Upper lobe of right lung (tissue), 1 donor: ENCODE measurements at places on chromosomes 16 and 17.
A peak's percentile ranks its signal among the peaks of the same experiment; 100 is the strongest.

DNA sequence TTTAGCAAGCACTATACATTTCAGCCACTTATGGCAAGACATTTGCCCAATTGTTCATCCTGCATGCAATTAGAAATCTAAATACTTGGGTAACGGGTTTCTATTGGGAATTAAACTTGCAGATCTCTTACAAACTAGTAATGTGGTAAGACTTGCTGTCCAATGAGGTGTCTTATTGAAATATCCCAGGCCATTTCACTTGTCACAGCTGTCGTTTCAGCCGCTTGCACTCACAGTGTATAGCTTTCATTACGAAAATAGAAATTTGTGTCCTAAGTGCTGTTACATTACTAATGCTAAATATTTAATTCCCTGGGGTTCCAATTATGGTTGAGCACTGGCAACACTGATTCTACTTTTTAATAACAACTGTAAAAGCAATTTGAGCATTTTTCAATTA is 40.3 kb upstream of the IRX5 start:
- no peak for DNase-seq
- H3K4me1 ChIP-seq = no peaks in the 10 kb centered on the region
- no peak overlapping the region for H3K27ac ChIP-seq
- no peaks in the 10 kb centered on the region for H3K27me3 ChIP-seq

DNA sequence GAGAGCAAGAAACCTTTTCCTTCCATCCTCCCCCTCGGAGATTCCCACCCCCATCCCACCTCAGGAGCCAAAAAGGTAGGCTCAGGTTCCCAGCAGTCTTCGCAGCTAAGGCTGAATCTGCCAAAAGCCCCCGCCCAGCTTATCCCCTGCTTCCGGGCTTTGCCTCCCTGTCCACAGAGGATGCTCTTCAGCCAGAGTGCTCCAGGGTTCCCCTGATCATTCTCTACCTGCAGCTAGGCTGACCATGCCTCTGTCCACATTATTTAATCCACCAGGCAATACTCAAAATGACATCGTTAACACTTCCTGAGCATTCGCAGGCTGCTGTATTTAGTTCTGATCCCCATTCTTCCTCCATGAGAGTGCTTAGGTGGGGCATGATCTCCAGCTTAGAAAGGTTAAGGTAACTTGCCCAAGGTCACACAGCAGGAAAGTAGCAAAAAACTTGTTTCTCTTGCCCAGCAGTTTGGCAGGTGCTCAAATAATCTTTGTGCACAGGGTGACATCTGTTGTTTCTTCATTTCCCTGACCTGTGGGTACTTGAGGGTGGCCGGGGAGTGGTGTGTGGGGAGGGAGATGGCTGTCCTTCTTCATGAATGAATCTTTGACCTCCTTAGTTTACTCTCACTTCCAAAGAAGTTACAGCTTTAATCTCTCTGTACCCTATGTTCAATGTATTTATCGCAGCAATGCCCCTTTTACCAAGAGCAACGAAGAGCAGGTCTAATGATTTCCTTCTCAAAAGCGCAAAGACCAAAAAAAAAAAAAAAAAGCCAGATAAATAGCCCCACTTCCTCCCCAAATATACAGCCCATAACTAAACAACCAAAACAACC is 848 bp upstream of the TBKBP1 start:
- peaks cover 20% of the 10 kb centered on the region for H3K4me1 ChIP-seq
- no peaks in the 10 kb centered on the region for H3K27me3 ChIP-seq
- H3K27ac ChIP-seq = peak overlapping the region; percentile 86

GRCh38 chr16:85264752-85265151 is 152.5 kb upstream of the CIBAR2 start:
- no peak overlapping the region for H3K27ac ChIP-seq
- H3K4me1 ChIP-seq = no peaks in the 10 kb centered on the region
- H3K4me3 ChIP-seq = no peak overlapping the region
- no peak for DNase-seq
- no peaks in the 10 kb centered on the region for H3K36me3 ChIP-seq
- no peaks in the 10 kb centered on the region for H3K27me3 ChIP-seq

DNA sequence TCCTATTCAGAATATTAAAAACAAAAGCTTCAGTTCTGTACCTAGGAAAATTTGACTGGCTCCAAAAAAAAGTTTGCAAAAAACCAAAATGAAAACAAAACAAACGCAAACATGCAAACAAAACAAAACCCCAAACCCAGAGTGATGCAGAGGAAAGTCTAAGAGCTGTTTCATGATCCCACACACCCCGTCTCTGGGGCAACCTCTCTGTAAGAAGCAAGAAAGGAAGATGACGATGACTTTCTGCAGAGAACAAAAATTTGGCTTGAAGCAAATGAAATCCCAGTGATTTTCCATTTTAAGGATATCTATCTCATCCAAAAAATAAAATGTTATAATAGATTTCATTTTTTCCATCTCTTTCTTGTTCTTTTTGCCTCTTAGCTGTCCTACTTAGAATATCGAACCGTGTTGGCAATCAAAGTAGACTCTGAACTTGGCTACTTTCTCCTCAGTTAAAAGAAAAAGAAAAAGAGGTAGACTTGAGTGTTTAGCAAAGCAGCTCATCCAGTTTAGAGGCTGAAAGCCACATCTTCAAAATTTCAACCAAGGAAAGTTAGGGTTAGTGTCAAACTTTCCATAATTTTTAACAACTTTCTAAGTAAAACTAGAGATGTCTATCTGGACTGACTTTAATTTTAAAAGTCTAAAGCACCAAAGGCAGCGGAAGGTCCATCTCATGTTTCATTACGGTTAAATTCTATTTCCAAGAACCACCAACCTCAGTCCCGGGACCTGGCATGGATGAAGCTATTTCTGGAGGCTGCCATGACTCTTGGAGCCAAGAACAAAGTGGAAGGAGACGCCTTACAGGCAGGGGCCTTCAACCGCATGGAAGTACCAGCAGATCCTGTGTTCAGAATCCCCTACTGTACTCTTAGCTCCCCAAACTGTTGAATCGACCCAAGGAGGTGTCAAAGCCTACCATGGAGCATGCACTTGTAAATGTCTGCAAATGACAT is 180.8 kb downstream of the XYLT1 start:
- H3K4me1 ChIP-seq = no peaks in the 10 kb centered on the region
- H3K27me3 ChIP-seq = no peaks in the 10 kb centered on the region
- H3K36me3 ChIP-seq = no peaks in the 10 kb centered on the region
- no peak overlapping the region for H3K27ac ChIP-seq

GRCh38 chr16:15897834-15898254 is 9.4 kb upstream of the CEP20 start:
- no peaks in the 10 kb centered on the region for H3K4me1 ChIP-seq
- H3K27ac ChIP-seq = no peak overlapping the region
- H3K4me3 ChIP-seq = no peak overlapping the region
- no peak for DNase-seq
- H3K36me3 ChIP-seq = no peaks in the 10 kb centered on the region
- H3K27me3 ChIP-seq = no peaks in the 10 kb centered on the region

DNA sequence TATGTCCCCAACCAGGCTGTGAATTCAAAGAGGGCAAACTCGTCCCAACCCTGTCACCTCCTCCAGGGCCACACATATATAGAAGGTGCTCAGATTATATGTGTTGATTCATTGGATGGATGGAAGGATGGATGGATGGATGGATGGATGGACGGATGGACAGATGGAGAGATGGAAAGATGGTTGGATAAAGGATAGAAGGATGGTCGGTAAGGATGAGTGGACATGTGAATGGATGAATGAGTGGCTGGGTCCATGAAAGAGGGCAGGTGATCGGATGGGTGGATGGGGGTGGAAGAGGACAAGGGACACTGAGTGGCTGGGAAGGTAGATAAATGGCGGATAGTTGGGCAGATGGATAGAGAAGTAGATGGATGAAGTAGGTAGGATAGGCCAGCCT is 30.1 kb downstream of the TRPV3 start:
- H3K27me3 ChIP-seq = no peaks in the 10 kb centered on the region
- no peaks in the 10 kb centered on the region for H3K36me3 ChIP-seq
- no peak overlapping the region for H3K4me3 ChIP-seq
- no peaks in the 10 kb centered on the region for H3K4me1 ChIP-seq
- no peak for DNase-seq

DNA sequence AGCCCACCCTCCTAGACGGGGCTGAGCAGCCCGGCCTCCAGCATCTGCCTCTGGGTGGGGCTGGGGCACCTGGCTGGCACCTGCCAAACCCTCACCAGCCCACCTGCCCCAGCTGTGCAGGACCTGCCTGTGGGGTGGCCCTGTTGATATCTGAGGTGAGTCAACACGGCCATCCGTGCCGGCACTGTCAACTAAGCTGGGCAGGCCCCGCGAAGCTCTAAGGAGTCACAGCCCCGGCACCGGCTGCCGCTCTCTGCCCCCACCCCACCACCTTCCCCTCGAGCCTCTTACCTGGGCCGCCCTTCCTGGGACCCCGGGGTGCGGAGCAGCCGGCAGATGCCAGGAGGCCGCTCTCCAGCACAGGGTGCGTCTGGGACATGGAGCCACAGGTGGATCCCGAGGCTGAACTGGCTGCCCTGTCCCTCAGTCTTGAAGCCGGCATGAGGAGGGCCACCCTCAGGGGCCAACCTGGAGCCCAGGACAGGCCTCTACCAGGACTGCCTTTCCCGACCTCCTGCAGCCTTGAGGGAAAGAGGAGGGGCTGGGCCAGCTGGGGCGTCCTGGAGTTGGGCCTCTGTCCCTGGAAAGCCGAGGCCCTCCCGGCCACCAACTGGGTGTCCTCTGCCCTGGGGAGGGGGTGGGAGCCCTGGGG is 515 bp downstream of the CBFA2T3 start:
- H3K4me1 ChIP-seq = peaks cover 23% of the 10 kb centered on the region
- H3K4me3 ChIP-seq = peak overlapping the region; percentile 37
- H3K36me3 ChIP-seq = no peaks in the 10 kb centered on the region
- H3K27ac ChIP-seq = peak overlapping the region; percentile 36
- DNase-seq = no peak
- H3K27me3 ChIP-seq = peaks cover 17% of the 10 kb centered on the region

DNA sequence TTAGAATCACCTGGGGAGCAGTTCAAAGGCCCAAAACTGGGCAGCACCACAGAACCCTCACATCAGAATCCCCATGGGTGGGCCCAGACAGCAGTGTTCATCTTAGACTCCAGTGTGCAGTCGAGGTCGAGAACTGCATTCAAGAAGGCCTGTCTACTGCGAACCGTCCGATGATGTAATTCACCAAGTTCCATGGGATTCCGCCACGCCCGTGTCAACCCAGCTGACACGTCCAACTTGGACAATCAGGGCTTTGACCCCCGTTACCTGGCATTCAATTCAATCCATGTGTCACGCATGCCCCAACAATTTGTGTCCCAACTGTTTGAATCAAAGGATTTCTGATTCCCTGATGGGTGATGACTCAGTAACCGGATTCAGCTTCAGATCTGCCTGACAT is 9.2 kb downstream of the HSBP1 start:
- H3K4me1 ChIP-seq = no peaks in the 10 kb centered on the region
- H3K4me3 ChIP-seq = no peak overlapping the region
- H3K36me3 ChIP-seq = peaks cover 14% of the 10 kb centered on the region

DNA sequence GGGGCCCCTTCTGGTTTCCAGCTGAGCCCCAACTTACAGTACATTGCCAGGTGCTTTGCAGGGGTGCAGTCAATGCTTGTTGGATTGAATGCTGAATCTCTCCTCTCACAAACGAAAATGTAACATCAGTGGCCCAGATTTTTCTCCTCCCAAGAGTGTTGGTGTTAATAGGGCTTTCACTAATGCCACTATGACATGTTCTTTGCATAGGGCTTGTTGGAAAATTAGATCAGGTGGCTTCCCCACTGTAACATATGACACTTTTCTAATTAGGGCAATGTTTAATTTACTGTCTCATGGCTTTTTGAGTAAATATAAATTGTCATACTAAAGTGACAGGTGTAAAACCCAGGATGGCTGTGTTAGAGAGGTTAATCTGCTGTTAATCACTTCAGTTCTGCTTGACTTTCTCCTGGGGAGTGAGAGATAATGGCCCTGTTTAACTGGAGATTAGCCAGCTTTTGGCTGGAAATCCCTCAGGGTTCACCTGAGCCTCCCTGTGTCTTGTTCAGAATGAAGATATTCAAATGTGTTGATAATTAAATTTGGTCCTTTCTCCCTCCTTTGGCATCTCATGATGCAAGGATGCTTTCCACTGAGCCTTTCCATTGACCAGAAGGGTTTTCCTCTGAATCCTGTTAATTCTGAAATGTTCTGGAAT is 502.3 kb downstream of the RBFOX1 start:
- H3K4me3 ChIP-seq = no peak overlapping the region
- H3K27me3 ChIP-seq = no peaks in the 10 kb centered on the region
- no peaks in the 10 kb centered on the region for H3K4me1 ChIP-seq
- no peak overlapping the region for H3K27ac ChIP-seq

GRCh38 chr17:74491626-74492025 is 25.2 kb downstream of the CD300A start:
- no peaks in the 10 kb centered on the region for H3K4me1 ChIP-seq
- H3K4me3 ChIP-seq = no peak overlapping the region
- peak; percentile 12 for DNase-seq
- H3K27ac ChIP-seq = no peak overlapping the region
- H3K36me3 ChIP-seq = no peaks in the 10 kb centered on the region
- peaks cover 4% of the 10 kb centered on the region for H3K27me3 ChIP-seq

- DNase-seq = no peak
- no peak overlapping the region for H3K4me3 ChIP-seq
- H3K27me3 ChIP-seq = peaks cover 46% of the 10 kb centered on the region
- no peaks in the 10 kb centered on the region for H3K36me3 ChIP-seq
These were observed 2.9 kb upstream of the CACNG3 start for GRCh38 chr16:24253192-24253591.

GRCh38 chr16:74046524-74046923 is 250.1 kb upstream of the PSMD7 start:
- H3K27ac ChIP-seq = no peak overlapping the region
- H3K4me3 ChIP-seq = no peak overlapping the region
- H3K36me3 ChIP-seq = no peaks in the 10 kb centered on the region
- DNase-seq = no peak

DNA sequence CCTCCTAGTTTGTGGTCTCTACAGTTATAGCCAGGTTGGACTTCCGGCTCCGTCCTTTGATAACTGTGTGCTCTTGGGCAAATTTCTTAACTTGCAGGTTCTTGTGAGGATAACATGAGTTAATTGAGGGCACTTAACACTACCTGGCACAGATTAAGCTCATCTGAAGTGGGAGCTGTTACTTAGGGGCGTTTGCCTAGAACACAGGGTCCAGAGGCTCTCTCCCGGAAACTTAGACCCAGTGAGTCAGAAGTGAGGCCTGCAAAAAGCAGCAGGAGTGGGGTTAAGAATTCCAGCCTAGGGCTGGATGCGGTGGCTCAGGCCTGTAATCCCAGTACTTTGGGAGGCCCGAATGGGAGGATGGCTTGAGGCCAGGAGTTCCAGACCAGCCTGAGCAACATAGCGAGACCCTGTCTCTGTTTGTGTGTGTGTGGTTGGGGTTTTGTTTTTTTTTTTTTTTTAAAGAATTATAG is 1.4 kb downstream of the MVP start:
- no peaks in the 10 kb centered on the region for H3K27me3 ChIP-seq
- DNase-seq = no peak
- peak overlapping the region; percentile 84 for H3K4me3 ChIP-seq
- H3K27ac ChIP-seq = peak overlapping the region; percentile 93
- H3K4me1 ChIP-seq = peaks cover 75% of the 10 kb centered on the region
- H3K36me3 ChIP-seq = peaks cover 10% of the 10 kb centered on the region

GRCh38 chr17:7886227-7887037 is 2.2 kb upstream of the CHD3 start:
- H3K27ac ChIP-seq = peak overlapping the region; percentile 90
- H3K27me3 ChIP-seq = no peaks in the 10 kb centered on the region
- peaks cover 53% of the 10 kb centered on the region for H3K4me1 ChIP-seq
- no peak for DNase-seq
- H3K36me3 ChIP-seq = peaks cover 13% of the 10 kb centered on the region
